Memory B cell (primary cell): ENCODE measurements at places on chromosomes 1 and 21.

DNA sequence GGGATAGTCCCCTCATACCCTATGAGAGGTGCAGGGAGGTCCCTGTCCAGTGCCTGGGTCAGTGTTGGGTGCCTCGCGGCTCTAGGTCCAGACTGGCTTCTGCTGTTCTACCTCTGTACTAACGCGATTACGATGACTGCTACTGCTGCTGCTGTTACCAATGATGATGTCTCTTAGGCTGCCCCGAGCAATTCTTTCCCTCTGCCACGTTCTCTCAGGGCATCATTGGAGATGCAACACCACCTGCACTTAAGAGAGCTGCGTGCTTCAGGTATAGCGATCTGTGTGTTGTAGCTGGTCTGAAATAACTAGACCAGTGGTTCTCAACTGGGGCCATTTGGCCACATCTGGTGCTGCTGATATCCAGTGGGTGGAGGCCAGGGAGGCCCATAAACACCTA is 36.9 kb downstream of the KAZN start:
- peaks cover 9% of the 10 kb centered on the region for H3K27me3 ChIP-seq
- no peak overlapping the region for H3K27ac ChIP-seq
- no peaks in the 10 kb centered on the region for H3K36me3 ChIP-seq
- no peak overlapping the region for H3K4me3 ChIP-seq
- H3K4me1 ChIP-seq, result no peaks in the 10 kb centered on the region
- DNase-seq, result no peak

DNA sequence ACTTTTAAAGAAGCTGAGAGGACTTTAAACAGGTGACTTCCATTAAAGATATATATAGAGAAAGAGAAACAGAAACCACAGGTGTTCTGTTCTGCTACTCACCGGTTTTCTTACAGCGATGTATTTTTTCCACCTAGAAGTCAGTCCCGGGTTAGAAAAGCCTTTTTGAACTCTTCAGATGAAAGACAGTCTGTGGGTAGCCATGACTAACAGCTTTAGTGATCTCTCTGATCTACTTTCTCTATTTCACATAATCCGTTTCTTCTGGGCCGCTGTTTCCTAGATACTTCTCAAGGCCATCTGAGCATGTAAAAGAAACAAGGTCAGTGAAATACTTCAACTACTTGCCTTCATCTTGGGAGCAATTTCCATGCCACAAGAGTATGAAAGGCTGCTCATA is 25.1 kb downstream of the WDR64 start:
- H3K36me3 ChIP-seq, result no peaks in the 10 kb centered on the region
- peak overlapping the region; percentile 75 for H3K27ac ChIP-seq
- peaks cover 7% of the 10 kb centered on the region for H3K27me3 ChIP-seq
- no peak for DNase-seq

GRCh38 chr1:219281831-219282230 is 108.2 kb downstream of the LYPLAL1 start:
- no peak overlapping the region for H3K27ac ChIP-seq
- H3K4me3 ChIP-seq, result no peak overlapping the region
- peaks cover 6% of the 10 kb centered on the region for H3K36me3 ChIP-seq

GRCh38 chr1:241413386-241413785 is 56.4 kb upstream of the RGS7 start:
- no peaks in the 10 kb centered on the region for H3K4me1 ChIP-seq
- no peaks in the 10 kb centered on the region for H3K36me3 ChIP-seq
- no peak overlapping the region for H3K27ac ChIP-seq

- H3K4me3 ChIP-seq, result no peak overlapping the region
- H3K27me3 ChIP-seq, result no peaks in the 10 kb centered on the region
- DNase-seq, result no peak
- H3K27ac ChIP-seq, result no peak overlapping the region
- peaks cover 15% of the 10 kb centered on the region for H3K36me3 ChIP-seq
Observed at GRCh38 chr1:34978921-34979320, 6.2 kb downstream of the TMEM35B start.
